K562 (cell line): ENCODE measurements at places on chromosomes 16 and 17.
A peak's percentile ranks its signal among the peaks of the same experiment; 100 is the strongest.

- DNase-seq, result no peak
Observed at GRCh38 chr16:4351880-4352279, 759 bp upstream of the PAM16 start.

GRCh38 chr16:54657709-54658102 is 273.0 kb upstream of the IRX5 start:
- no peak for DNase-seq

GRCh38 chr16:66144641-66145040 is 221.8 kb upstream of the CDH5 start:
- no peak for DNase-seq

DNA sequence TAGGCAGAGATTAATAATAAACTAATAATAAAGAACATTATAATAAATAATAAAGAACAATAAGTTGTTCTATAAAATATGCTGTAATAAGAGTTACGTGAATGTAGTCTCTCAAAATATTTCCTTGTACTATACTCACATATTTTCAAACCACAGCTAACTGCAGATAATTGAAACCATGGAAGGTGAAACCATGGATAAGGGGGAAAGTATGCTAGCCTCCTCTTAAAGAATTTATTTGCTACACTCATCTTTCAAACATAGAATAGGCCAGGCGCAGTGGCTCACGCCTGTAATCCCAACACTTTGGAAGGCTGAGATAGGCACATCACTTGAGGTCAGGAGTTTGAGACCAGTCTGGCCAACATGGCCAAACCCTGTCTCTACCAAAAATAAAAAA is 18.5 kb downstream of the CYTH1 start:
- no peak for DNase-seq

DNA sequence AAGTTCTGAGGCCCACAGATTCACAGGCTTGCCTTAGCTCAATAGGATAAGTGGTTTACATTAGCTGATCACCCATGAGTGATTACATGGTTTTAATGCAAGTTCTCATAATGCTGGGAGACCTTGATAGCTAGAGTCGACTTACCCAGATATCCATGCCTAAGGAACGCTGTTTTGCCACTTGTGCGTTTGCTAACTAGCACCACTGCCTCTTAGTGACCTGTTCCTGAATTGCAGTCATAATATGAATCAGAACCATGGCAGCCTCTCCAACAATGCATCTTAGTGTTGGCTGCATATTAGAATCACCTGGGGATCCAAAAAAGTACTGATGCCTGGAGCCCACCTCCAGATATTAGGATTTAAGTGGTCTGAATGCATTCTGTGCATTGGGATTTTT is 251.1 kb upstream of the CDH5 start:
- peak; percentile 12 for DNase-seq

- DNase-seq, result peak; percentile 29
Observed at GRCh38 chr16:1863681-1864460, 8.1 kb downstream of the MEIOB start.

DNA sequence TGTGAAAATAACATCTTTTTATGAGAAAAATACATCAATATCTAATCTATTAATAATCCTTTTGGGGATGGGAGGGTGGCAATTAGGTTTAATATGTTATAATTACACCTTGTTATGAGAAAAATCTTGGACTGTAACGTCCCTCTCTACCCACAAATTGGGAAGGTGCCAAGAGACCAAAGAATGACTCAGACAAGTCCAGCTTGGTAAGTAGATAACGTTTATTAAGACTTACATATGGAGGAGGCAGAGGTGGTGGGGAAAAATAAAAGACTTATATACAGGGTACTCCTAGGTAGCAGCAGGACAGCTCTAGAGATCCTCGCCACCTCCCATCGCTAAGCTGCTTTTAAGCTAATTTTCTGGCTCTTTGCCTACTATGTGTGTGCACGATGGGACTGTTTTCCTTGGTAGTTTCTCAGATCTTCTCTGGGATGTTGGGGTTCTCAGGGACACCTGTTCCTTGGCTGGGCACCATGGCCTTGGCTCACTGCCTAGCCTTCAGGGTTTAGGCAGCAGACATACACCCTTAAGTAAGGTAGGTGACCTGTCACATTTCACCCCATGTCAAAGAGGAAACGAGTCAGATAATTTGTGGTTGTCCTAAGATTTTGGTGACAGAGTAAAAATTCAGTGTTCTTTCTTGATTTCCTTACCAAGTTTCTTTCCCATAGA is 31.5 kb downstream of the RBL2 start:
- no peak for DNase-seq

DNA sequence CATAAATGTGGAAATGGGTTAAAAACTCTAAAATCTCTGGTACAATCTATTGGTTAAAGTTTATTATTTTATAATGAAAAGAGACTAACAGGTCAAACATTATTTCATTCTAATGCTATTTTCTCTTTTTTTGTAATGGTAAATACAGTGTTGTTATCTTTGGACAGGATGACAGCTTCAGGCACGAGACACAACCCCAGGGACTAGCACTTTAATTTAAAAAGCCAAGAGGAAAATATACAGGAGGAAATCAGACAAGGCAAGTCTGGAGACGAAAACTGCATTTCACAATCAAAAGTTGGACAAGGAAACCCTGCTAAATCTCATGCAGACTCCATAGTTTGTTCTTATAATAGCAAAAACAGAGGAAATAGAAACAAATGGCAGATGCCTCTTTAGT is 589.1 kb upstream of the CDH8 start:
- no peak for DNase-seq

- no peak for DNase-seq
Observed at GRCh38 chr17:11459861-11460331, 138.4 kb upstream of the DNAH9 start.

DNA sequence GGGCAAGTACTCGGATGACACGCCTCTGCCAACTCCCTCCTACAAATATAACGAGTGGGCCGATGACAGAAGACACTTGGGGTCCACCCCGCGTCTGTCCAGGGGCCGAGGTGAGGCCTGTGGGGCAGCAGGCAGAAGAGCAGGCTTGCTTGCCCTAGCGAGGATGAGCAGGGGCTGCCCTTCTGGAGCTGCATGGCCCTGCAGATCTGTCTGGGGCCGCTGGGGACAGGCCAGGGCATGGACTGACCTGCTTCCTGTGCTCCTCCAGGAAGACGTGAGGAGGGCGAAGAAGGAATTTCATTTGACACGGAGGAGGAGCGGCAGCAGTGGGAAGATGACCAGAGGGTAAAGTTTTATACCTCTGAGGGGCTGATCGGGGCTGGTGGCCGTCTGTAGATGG is 5.3 kb downstream of the DHX38 start:
- no peak for DNase-seq

- DNase-seq, result no peak
Observed at GRCh38 chr17:52470553-52470952, 312.0 kb upstream of the CA10 start.

- DNase-seq, result no peak
Observed at GRCh38 chr17:62300697-62301096, 79.7 kb upstream of the EFCAB3 start.

DNA sequence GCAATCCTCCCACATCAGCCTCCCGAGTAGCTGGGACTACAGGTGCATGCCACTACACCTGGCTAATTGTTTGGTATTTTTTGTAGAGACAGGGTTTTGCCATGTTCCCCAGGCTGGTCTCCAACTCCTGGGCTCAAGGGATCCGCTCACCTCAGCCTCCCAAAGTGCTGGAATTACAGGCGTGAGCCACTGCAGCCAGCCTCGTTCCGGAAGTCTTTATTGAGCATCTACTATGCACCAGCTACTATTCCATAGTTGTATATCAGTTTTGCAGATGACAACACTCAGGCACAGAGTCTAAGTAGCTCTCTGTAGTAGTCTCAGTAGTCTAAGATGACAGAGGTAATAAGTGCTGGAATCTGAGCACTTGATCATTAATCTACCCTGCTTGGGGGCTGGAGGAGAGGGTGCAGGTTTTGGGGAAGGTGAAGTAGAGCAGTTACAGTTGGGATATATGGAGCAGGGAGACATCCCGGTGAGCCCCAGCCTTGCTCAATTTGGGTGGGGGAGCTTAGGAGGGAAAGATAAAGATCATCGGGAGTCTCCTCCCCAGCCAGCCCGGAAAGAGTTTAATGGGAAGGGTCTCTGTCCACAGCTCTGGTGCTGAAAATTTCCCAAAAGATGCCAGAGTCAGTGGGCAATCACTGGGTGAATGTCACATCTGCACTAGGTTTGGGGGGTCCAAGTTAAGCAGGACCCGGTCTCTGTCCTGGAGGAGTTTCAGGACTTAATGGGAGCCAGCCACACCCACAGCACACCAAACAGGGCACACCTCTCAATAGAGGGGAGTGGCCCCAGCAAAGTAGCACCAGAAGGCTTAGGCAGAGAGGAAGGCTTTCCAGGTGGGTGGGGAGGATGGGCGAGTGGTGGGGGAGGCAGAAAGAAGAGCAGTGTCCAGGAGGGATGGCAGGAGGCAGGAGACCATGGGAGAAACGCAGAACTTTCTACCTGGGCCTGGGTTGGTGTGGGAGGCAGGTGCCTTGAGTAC is 1.7 kb downstream of the OTOP3 start:
- no peak for DNase-seq

DNA sequence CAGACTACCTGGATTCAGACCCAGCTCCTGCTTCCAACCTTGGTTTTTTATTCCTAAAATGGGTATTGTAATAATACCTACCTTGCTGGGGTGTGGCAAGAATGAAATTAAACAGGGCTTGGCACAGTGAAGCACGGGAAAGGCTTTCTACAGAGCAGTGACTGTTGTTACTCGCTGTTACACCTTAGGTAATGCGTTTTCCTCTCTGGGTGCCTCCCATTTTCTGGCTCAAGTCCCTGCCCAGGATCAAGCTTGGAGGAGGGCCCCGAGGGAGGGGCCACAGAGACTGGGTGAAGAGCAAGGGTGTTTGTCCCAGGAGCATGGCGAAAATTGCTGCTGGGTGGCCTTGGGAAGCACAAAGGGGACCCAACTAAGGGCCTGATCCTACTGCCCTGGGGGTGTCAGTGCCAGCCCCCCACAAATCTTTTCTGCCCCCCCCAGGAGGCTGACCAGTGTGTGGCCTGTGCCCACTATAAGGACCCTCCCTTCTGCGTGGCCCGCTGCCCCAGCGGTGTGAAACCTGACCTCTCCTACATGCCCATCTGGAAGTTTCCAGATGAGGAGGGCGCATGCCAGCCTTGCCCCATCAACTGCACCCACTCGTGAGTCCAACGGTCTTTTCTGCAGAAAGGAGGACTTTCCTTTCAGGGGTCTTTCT is 13.3 kb downstream of the MIEN1 start:
- DNase-seq, result no peak
